Activated naive CD4-positive, alpha-beta T cell (primary cell): ENCODE measurements at places on chromosomes 2 and 18.

DNA sequence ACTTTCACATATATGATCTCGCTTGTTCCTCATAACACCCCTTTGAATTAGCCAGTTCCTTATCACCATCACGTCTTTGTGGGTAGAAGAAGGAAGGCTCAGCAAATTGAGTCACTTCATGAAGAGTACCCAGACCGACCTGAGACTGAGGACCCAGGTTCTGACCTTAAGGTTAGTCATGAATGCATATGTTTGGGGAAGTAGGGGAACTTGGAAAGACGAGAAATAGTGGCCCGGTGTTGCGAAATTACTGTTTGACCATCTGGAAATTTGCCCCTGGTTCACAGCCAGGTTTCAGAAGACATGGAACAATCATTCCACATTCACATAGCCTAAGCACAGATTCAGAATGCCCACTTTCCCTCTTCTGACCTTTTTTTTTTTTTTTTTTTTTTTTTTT lies 59.8 kb downstream of the MEIS1 start:
- no peak for DNase-seq

GRCh38 chr2:215421859-215422461 lies 13.9 kb downstream of the FN1 start:
- no peak for DNase-seq

- DNase-seq: no peak
Measured at GRCh38 chr2:121644715-121645114, 4.5 kb downstream of the CLASP1 start.

DNA sequence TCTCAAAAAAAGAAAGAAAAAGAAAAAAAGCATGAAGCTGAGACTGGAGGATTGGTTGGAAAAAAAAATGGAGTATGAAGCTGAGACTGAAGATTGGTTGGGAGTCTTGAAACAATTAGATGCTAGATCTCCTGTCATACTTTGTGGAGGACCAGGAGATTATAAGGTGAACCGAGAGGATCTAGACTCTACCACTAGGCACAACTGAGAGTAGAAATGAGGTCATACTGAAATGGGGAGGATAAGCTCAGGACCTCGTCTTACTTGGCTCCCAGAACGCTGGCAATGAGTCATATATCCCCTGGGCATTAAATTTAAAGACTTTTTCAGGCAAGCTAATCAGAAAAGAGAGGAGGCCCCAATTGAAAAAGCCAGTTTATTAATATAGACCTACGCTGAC lies 3.3 kb upstream of the ORC2 start:
- DNase-seq: no peak

DNA sequence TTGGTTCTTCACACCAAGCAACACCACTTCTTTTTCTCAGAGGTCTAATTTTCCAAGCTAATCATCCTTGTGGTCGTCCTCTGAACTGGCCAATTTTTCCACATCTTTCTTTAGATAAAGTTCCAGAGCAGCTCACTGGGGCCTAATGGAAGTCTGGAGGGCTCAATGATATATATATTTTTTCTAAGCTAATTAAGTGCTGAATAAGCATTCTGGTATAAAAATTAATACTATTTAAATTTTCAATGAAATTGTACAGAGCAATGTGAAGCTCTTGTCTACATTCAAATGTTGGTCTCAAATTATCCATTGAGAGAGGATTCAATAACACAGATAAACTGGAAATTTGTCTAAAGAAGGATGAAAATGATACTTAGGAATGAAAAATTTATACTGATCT lies 866.6 kb downstream of the ERBB4 start:
- no peak for DNase-seq

- DNase-seq: no peak
Measured at GRCh38 chr2:39663187-39663930, 2.4 kb upstream of the TMEM178A start.

GRCh38 chr2:116160657-116161056 lies 1653.8 kb upstream of the DDX18 start:
- no peak for DNase-seq

DNA sequence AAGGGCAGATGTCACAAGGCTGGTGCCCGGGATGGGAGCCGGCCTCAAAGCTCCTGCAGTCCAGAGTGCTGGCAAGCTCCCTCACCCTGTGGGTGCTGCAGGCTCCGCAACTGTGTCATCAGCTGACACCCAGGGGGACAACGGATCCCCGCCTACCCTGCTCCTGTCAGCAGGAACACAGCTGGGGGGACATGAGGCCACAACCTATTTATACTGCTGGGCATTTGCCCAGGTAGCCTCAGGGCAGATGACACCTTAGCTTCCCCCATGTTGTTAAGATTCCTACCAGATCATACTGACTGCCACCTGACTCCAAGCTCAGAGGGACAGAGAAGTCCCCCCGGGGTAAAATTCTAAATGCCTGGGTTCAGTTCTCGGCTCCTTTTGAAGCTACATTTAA lies 1.2 kb downstream of the ANKRD23 start:
- DNase-seq: no peak

DNA sequence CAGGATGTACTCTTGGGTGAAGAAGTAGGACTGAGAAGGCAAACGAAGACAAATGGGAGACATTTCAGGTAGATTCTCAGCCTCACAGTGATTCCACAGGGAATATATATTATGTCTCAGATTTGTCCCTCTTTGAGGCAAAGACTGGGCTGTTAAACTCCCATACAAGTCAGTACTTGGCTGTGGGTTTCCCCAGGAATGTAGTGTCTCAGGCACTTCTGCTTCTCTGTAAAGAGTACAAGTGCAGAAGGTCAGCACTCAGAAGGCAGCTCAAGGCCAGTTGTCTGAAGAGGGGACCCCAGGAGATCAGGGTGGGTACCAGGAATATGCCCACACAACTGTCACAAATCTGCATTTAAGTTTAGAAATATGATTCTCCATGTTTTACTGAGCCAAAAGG lies 39.9 kb upstream of the COBLL1 start:
- no peak for DNase-seq

- DNase-seq: no peak
Measured at GRCh38 chr2:120498576-120499394, 152.8 kb downstream of the INHBB start.

GRCh38 chr18:33699372-33699771 lies 121.4 kb downstream of the ASXL3 start:
- no peak for DNase-seq

GRCh38 chr2:126227250-126227649 lies 428.7 kb upstream of the GYPC start:
- DNase-seq: no peak

- DNase-seq: no peak
Measured at GRCh38 chr2:230423851-230424458, 8.0 kb downstream of the SP100 start.

DNA sequence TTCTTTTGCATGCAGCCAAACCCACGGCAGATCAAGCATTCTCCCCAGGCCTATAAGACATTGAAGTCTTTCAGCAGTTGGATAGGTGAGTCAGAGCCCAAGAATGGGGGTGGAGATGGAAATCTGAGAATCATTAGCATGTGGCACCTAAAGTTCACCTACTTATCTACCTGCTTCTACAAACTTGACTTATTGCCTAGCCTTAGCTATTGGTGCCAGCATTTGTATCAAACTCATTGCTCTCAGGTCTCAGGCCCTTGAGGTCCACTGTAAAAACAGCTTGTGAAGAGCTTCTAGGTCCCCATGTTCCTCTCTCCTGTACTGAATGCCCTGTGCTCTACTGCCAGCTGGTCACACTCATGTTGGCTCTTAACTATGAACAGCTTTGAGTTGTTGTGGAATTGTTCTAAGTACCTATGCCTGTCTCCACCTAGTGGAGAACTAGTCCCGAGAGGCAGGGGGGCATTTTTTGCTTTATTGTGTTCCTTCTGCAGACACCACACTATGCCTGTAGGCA lies 278.4 kb upstream of the SPRED2 start:
- no peak for DNase-seq

DNA sequence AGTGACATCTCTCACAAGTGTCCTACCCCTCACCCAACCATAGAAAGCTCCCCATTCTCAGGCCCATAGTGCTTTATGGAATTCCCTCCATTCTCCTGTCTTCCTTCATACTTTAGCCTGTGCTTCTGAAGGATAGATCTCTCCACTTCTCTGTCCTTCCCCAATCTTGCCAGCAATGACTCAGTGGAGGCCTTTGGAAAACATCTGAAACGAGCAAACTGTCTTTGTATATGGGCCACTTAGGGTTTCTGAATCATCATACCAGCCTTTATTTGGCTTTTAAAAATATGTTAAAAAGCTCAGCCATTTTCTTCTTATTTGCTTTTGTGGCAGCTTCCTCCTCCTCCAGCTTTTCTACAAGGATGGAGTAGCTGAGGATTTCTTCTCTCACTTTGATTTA lies 65.6 kb upstream of the ZNF385B start:
- DNase-seq: no peak

- no peak for DNase-seq
Measured at GRCh38 chr2:5695654-5696403, 3.6 kb downstream of the SOX11 start.

DNA sequence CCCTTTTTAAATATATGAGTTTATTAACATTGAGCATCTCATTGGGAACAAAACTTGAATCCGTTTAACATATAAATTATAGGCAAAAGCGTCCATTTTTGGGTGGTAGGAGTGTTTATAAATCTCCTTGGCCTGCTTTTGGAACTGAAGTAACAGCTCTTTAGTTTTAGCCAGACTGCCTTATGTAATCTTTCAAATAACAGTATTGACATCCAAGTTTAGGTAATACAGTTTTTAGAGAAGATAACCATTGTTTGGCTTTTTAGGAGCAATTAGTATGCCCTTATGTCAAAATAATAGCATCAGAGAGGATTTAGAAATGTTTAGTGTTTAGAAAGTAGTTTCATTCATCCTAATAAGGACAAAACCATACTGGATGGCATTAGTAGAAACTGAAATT lies 361.9 kb downstream of the ARHGAP15 start:
- no peak for DNase-seq

- no peak for DNase-seq
Measured at GRCh38 chr2:134446383-134447017, 192.6 kb downstream of the MGAT5 start.

DNA sequence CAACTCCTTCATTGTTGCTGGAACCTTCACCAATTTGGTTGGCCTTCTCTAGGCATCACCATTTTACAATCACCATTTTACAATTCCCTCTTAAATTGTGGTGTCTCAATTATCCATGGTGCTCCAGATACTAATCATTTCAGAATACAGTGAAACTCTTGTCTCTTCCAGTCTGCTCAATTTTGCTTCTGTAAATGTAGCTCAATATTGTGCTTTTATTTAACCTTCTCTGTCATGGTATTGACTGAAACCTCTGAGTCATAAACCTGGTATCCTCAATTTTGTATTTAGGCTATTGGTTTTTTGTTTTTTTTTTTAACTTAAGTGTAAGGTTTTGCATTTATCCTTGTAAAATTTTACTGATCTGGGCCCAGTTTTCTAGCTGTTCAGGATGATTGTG lies 16.1 kb downstream of the STRADB start:
- DNase-seq: no peak

GRCh38 chr2:231951452-231952035 lies 10.0 kb upstream of the DIS3L2 start:
- DNase-seq: no peak

GRCh38 chr18:35000457-35000856 lies 40.8 kb upstream of the MAPRE2 start:
- DNase-seq: no peak

GRCh38 chr2:9769171-9770005 lies 73.9 kb upstream of the TAF1B start:
- DNase-seq: no peak

- no peak for DNase-seq
Measured at GRCh38 chr2:71462056-71462605, 8.8 kb downstream of the DYSF start.

DNA sequence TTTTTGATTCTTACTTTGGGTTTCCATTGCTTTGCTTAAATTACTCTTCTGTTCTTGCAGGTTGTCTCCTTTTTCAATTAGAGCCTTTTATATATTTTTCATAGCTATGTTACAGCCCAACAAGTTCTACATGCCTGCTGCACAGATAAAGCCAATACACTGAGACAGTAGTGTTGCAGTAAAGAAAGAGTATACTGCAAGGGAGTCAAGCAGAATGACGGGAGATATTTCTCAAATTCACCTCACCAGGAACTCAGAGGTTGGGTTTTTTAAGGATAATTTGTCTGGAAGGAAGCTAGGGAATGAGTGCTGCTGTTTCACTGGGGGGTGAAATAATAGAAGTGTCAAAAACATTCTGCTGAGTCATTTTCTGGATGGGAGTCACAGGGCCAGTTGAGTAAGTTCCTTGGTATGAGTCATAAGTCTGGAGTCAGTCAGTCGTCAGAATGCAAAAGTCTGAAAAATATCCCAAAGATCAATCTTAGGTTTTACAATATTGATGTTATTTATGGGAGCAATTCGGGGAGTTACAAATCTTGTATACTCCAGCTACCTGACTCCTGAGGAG lies 193.0 kb upstream of the RGPD4 start:
- DNase-seq: no peak

DNA sequence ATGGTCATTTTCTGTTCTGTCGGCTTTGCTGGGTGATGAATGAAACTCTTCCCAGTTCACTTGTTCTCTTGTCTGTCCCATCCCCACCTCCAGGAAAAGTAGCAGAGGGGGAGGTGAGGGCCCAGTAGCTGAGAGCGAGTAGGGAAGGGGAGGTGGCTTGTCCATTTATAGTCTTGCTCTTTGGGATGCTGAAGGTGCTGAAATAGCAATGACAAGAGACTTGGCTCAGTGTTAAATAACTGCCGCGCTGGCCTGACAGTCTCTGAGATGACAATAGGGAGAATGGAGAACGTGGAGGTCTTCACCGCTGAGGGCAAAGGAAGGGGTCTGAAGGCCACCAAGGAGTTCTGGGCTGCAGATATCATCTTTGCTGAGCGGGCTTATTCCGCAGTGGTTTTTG lies at the start of gene SMYD1:
TSS of gene SMYD1 (plus strand) at position 228 of the 400 bp plus-strand sequence. CDS start at position 268, 40 bp downstream.
- no peak for DNase-seq

DNA sequence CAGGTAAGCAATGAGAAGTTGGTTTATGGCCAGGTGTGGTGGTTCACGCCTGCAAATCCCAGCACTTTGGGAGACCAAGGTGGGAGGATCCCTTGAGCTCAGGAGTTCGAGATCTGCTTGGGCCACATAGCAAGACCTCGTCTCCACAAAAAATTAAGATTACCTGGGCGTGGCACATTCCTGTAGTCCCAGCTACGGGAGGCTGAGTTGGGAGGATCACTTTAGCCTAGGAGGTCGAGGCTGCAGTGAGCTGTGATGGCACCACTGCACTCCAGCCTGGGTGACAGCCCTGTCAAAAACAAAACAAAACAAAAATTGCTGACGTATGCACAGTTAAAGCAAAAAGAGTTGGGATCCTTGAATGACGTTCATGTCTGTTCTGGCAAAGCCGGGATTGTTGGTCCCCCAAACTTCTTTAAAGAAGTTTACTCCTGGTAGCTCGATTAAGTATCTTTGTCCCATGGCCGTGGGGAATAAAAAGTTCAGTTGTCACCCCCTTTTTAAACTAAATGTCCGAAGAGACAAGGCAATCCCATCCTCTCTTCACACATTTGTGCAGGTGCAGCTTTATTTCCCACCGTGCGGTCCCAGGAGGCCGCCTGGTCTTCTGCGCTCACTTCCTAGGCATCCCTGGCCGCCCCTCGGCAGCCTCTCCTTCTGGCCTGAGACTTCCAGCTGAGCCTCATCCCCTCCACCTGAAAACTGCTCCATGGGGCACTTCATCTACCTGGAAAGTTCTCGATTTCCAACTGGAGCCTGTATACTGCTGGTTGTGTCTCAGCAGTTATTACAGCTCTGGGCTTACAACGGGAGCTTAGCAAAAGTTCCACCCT lies 762 bp upstream of the SPOPL start:
- DNase-seq: no peak

- no peak for DNase-seq
Measured at GRCh38 chr18:57077786-57078552, 68.9 kb upstream of the BOD1L2 start.

GRCh38 chr2:7801212-7801611 lies 880.6 kb upstream of the ID2 start:
- no peak for DNase-seq
